ENCODE measurements at places on chromosomes 16 and 17.

DNA sequence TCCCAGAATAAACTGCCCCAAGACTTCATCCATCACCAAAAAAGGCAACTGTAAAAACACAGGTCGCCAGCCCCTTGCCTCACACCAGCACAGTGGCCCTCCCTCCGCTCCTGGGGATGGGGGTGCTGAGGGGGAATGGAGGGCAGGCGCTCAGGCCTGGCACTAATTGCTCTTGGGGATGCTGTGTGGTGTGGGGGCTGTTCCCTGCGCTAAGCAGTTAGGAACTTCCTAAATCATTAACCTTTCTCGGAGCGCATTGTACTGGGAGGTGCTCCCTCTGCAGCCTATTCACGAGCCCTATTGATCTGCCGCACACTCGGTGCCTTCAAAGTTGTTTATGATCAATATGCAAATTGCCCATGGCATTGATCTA is 199.9 kb downstream of the ZFHX3 start:
- DNase-seq: no peak

GRCh38 chr17:51888816-51889215 is 269.7 kb downstream of the CA10 start:
- no peak for DNase-seq

DNA sequence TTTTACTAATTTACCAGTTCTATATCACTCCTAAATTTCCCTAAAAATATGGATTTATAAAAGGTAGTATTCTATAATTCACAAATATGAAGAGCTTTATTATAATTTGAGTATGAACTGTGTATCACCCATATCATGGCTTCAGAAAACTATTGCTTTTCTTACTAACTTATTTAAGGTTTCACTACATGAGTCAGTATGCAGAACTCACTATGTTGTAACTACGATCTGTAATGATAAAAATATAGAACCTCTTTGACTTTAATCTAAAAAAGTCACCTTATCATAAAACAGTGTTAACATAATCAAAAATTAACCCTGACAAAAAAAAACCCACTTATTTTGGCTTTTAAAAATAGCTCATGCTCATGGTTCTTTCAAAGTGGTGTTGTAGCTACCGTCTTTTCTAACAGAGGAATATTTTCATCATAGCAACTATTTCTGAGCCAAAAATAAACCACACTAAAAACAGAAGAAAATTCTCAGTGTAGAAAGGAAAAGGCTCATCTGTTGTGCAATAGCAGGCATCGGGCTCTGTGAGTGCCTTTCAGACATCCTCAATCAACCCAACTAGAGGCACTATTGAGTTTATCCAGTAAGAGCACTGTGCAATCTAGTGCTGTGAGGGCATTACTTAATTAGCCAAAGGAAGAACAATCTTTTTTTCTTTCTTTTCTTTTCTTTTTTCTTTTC is 42.1 kb downstream of the ITGAM start:
- no peak for DNase-seq

GRCh38 chr16:12271006-12271405 is 294.5 kb downstream of the SNX29 start:
- DNase-seq: no peak

DNA sequence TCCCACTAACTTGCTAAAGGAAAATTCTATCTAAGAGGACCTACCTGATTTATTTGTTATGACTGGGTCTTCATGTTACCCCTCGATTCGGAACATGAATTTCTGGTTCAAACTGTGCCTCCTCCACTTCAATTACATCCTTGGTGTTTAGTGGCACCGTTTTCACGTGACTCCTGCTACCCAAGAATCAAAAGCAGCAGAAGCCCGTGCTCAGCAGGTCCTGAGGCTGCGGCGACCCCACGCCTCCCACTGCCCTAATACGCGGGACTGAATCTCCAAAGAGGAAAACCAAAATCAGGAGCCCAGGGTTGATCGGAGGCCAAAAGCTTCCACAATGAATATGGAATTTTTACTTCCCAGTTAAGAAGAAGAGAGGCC is 94.0 kb upstream of the METRNL start:
- DNase-seq: no peak

DNA sequence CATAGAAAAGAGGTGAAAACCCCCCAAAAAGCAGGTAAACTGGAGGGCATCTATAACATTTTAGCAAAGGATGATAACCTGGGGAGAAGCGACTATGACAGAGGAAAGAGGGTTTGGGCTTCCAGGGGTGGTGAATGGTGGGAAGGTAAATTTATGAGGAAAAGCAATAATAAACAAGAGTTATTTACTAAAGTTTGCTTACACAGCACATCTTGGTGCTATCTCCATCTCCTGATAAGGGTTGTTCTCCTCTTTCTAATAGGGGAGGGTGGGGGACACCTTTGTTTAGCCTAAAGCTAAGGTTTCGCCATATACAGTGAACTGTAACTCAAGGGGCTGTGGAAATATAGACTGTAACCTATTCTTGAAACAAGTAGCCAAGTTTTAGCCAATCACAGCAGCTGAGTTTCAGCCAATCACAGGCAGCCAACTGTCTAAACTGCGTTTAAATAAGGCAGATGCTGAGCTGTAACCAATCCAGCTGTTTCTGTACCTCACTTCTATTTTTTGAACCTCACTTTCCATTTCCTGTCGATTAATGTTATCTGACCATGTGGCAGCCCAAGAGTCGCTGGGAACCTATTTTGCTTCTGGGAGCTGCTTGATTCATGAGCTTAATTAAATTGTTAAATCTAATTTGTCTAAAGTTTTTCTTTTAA is 191.8 kb downstream of the MAP2K6 start:
- DNase-seq: no peak

- DNase-seq: no peak
These were observed 250.1 kb downstream of the C16orf95 start for GRCh38 chr16:87067003-87067556.

GRCh38 chr16:3094289-3095027 is 4.6 kb downstream of the ZSCAN10 start:
- DNase-seq: no peak

DNA sequence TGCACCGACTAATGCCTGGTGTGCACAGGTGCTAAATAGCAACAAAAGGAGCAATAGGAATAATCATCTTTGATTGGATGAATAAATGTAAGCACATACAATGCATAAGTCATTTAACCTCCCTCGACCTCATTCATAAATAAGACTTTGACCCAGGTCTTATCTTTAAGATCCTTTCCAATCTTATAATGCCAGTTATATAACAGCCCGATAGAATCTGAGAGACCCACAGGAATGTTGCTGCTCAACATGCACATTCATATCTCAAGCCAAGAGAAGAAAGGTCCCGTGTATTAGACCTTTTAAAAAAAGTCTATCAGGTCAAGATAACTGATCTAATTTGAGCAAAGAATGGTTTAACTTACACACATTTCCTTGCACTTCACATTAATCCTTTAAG is 146.8 kb upstream of the SOX9 start:
- DNase-seq: no peak

DNA sequence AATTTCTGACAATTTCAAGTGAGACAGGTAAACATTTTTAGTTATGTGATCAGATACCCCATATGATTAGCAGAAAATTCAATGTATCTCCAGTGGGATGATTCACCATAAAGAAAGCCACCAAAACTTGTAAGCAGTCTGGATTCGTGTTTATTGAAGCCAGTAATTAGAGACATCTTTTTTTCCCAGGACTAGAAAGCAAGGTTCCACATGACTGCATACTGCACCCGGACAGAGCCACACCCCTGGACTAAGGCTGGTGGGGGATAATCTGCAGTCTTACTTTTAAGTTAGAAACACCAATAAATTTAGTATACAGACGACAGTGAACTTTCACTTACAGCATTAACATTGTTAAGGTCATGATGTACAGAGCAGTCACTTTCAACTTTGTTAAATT is 24.2 kb upstream of the CMTM4 start:
- DNase-seq: no peak

DNA sequence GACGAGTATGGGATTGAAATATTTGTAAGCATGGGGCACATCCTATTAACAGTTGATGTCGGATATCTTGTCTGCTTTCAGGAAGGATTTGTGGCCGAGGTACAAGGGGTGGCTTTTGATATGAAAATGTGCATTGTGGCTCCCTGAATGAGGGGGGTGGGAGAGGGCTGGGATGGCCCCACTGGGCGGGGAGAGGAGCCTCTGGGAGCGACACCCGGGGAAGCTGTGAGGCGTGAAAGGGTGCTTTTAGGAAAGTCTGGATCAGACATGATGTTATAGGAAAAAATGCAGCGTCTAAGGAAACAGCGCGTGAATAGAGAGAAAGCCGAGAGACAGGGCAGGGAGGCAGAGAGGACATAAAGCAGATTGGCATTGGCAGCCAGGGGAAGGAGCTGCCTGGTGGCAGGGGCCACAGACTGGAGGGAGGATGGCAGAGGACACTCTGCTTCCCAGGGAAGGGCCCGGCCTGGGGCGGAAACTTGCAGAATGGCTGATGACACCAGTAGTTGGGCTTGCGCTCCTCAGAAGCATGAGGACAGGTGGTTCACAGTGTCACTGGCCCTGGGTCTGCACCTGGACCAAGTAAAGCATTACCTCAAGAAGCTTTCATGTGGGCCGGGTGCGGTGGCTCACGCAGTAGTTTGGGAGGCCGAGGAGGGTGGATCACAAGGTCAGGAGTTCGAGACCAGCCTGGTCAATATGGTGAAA is 95.7 kb downstream of the NTN1 start:
- no peak for DNase-seq

DNA sequence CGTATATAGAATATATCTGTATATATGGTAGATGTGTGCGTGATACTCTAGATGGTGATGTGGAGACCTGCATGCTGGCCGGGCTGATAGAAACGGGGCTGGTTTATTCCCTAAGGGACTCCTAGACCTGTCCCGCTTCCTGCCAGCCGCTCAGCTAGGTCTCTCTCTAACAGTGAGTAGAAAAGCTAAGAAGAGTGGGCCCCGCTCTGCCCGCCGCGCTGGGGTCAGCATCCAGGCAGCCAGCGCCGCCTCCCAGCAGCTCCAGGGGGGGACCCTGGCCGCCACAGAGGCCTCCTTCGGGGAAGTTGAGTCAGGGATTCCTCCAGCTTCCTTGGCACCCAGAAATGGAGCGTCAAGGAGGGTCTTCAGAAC is 9.4 kb downstream of the CYGB start:
- DNase-seq: no peak

GRCh38 chr16:57682809-57683635 is 11.6 kb upstream of the DRC7 start:
- no peak for DNase-seq

DNA sequence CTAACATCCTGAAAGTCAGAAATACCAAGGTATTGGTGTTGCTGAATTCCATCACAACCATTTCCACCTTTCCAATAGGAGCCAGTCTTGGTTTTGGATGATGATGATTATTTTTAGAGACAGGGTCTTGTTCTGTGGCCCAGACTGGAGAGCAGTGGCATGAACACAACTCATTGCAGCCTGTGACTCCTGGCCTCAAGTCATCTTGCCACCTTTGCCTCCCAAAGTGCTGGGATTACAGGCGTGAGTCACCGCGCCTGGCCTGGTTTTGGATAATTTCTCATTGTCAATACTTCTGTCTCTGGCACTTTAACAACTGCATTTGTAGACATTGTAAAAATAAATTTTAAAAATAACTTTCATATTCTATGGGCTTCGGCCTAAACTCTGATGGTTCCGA is 22.6 kb downstream of the STAT5B start:
- no peak for DNase-seq

DNA sequence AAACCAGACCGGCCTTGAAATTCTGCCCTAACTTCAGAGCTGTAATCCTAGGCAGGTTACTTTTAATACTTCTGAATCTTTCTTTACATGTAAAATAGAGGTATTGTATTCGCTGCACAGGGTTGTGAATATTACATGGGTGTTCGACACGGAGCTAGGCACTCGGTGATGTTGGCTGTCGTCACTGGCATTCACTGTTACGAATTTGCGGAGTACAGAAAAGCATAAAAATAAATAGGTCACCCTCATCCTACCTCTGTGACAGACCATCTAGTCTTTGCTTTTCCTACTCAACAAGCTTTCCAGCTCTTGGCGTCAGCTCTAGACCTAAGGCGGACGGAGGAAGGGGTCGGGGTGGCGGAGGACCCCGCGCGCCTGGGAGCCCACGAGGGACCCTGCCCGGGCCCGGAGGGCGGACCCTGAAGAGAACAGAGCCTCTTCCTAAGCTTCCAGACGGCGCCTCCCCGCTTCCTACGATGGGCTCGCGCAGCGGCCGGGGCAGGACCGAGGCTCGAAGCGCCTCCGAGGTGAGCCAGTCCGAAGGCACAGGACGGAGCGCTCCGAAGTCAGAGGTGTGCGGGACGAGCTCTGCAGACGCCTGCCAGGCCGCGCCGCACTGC is 879 bp upstream of the SPG7 start:
- DNase-seq: no peak

GRCh38 chr17:28178800-28179199 is 136.3 kb downstream of the NLK start:
- no peak for DNase-seq

DNA sequence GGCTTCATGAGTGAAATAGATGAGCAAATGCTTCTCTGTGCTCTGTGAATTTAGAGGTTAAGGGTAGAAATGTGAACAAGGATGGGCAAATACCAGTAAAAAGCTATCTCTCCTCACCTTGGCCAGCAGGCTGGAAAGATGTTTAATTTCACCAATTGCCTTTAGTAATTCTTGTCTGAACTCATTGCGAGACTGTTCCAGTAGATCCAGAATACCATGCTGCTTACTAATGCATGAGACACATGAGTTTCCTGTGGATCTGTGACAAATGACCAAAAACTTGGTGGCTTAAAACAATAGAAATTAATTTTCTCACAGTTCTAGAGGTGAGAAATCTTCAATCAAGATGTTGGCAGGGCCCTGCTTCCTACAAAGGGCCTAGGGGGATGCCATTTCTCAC is 9.3 kb upstream of the ZNF624 start:
- no peak for DNase-seq

- DNase-seq: no peak
These were observed 1.5 kb downstream of the MRPL10 start for GRCh38 chr17:47829870-47830269.

GRCh38 chr16:73171901-73172240 is 123.9 kb upstream of the ZFHX3 start:
- DNase-seq: no peak

DNA sequence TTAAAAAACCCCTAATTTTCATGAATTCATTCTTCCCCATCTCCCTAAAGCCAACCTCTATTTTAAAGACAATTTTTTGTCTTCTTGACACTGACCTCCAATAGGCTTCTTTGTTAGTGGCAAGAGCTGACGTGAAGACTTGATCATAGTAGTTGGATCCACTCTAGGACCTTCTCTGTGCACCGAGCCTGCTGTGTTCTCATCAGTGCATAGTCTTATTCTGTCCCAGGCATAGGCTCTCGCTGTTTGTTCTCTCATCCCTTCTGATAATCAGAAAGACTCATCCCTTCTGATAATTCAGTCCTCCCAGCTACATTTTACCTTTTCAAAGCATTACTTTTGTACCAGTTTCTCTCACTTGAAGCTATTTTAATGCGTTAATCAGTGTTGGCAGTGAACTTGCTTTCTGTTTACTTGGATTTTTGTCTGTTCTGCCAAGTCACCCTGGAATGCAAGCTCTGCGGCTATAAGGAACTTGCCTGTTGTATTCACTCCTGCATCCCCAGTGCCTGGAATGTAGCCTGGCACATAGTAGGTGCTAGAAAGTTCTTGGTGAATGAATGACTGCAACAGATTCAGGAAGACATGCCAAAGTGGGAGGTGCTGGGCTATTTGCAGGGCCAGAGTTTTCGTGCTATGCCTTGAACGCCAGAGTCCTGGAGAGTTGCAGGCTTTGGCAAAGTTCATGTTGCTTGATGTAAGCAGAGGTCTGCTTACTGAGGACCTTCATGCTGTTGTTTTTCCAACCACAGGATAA is 147.6 kb upstream of the MPHOSPH6 start:
- DNase-seq: no peak
